ENCODE measurements at places on chromosomes 7 and 10.

DNA sequence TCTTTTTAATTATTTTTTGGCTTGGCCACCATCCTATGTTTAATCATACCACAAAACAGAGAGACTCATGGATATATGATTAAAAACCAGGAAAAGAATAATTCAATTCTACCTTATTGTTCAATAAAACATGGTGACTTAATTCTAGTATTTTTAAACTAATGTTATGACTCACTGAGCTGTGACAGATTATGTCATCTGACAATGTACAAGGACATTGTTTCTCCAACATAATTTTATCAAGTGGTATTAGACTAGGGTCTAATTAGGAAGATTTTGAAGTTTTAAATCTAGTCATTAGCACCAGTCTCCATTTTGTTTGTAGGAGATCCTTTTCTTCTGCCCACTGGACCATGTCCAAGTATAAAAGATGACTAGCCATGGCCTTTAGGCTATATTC, 199.3 kb upstream of the MDFIC start:
- no peak for DNase-seq

DNA sequence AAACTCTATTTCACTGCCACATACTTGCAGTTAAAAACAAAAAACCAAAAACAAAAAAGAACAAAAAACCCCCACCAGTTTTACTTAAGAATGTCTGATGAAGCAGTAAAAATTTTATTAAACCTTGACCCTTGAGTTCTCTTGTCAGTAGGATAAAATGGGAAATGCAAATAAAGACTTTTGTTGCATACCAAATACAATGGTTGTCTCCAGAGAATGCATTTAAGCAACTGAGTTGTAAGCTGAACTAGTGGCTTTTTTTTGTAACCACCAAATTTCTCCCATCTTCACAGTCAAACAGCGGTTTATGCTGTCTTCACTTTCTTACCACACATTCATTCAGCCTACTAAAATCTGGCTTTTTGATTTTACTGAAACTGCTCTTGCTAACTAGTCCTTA, 3.1 kb downstream of the SYPL1 start:
- DNase-seq = no peak

DNA sequence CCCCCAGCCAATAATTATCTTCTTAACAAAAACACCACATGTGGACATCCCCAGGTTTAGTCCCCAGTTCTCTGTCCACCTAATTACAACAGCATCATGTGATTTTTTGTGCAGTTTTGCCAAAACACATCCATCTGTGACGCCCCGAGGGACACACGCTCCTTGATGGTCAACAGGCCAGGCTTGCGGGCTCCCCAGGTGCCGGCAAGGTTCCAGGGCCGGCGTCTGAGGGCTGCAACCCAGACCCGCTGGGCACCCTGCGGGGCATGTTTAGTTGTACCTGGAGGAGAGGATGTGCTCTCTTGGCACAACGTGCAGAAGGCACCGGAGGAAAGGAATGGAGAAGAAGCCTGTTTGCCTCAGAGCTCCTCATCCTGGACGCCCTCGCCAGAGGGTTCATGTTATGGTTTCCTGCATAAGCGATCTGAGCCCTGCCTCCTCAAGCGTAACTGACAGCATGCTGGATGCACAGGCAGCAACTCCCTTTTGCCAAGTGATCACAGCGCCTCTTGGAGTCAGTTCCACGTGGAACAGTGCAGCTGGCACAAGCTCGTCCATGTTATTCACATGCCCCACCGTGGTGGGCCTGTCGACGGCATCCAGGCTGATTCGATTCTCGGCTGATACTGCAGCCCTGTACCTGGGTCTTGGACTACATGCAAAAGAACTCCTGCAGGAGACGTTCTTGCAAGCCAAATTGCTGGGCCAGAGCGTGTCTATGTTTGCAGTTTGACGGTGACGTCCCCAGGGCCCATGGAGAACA, 41.6 kb downstream of the JAKMIP3 start:
- no peak for DNase-seq

GRCh38 chr7:84664626-84665025, 470.0 kb upstream of the SEMA3A start:
- no peak for DNase-seq

- no peak for DNase-seq
Measured at GRCh38 chr10:25600651-25601050, 333.4 kb upstream of the MYO3A start.

GRCh38 chr10:29554660-29555059, 80.1 kb downstream of the SVIL start:
- no peak for DNase-seq

GRCh38 chr7:90412458-90413184, 9.4 kb downstream of the CLDN12 start:
- no peak for DNase-seq

DNA sequence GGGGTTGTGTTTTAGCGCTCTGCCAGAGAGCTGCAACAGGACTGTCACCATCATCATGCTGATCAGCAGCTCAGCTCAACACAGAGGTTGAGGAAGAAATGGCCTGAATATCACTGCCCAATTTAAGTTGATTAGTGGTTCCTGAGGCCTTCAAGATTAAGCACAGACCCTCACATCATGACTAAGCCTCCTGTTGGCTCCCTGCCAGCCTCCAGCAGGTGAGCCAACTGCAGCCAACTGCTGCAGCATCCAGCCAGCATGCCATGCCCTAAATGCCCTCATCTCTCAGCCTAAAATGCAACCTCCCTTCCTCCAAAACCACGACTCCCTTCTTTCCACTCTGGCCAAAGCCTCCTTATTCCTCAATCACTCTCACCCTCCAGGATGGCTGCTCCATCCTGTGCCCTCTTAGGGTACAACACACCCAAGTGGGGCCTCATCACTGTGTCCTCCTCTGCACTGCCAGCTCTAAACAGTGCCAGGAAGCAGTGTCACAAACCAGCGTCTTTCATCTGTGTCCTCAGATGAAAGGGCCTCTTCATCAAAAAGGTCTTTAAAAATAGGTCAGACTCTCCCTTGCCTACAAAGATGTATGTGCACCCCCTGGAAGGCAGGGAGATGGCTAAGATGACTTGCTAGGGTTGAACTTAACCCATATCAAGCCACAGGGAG, 259.3 kb downstream of the ZEB1 start:
- no peak for DNase-seq

DNA sequence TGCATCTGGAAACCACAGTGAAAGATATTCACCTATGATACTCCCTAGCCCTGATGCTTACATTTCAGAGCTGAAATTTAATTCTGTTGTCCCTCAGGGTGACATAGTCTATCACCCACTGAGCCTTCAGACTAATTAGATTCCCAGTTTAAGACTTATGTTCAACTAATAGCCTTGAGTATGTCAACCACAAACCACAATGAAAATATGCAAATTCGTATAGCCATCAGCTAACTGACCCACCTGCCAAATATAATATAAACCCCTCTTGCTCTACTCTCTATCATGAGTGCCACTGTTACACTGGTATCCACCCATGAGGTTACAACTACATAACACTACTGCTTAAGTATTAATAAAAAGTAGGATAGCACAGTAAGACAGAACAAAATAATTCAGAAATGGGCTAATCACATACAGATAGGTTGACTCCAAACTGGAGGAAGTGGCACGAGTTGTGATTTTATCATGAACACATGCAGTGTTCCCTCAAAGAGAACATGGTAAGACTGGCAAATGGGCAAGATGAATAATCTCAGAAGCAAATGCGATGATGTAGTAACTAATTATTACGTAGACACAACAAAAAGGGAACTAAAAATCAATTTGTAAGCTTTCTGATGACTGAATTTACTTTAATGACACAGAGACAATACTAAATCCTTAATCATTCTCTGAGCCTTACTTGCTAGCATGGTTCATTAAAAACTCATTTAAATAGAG, 290.6 kb downstream of the PARD3 start:
- DNase-seq = no peak

DNA sequence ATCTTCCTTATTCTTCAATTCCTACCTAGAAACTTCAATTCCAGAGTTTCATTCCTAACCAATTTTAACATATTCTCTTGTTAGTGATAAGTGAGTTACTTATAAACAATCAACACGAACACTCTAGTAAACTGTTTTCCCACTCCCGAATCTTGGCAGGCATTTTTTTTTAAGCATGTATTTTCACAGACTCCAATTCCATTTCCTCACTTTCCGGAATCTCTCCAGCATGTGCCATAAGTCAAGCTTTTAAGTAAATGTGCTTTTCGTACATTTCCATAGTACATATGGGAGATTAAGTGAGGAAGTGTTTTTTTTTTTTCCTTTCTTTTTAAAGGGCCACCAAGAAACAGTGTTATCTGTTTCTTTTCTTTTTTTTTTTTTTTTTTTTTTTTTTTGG, 89.1 kb downstream of the FGFR2 start:
- DNase-seq = no peak

DNA sequence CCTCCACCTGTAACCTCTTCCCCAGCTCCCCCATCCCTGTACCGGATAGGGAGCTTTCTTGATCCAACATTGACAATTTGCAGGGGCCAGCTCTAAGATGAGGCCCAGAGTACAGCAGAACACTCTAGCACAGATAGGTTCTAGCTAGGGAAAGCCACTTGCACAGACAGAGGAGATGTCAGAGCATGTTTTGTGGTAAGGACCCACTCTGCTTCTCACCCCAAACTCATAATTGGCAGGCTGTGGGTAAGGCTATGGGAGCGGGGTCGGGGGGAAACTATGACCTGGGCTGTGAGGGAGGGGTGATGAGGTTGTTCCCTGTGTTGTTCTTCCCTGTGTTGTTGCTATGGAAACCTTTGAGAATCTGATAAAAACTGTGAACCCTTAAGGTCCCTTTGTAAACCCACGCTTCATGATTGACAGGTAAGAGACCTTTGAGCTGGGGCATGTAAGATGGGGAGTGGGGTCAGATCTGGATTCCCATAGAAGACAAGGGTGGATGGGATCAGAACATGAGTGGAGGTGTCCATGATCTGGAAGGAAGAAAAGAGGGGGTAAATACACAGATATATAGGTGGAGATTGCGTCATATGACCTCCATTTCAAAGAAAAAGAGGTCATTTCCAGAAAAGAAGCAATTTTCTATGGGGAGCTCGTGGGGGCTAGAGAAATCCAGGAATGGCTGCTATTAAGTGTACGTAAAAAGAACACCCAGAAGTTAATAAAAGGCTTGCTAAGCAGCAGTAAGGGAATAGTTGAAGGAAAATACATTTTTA, 4.0 kb downstream of the CALD1 start:
- DNase-seq = no peak

DNA sequence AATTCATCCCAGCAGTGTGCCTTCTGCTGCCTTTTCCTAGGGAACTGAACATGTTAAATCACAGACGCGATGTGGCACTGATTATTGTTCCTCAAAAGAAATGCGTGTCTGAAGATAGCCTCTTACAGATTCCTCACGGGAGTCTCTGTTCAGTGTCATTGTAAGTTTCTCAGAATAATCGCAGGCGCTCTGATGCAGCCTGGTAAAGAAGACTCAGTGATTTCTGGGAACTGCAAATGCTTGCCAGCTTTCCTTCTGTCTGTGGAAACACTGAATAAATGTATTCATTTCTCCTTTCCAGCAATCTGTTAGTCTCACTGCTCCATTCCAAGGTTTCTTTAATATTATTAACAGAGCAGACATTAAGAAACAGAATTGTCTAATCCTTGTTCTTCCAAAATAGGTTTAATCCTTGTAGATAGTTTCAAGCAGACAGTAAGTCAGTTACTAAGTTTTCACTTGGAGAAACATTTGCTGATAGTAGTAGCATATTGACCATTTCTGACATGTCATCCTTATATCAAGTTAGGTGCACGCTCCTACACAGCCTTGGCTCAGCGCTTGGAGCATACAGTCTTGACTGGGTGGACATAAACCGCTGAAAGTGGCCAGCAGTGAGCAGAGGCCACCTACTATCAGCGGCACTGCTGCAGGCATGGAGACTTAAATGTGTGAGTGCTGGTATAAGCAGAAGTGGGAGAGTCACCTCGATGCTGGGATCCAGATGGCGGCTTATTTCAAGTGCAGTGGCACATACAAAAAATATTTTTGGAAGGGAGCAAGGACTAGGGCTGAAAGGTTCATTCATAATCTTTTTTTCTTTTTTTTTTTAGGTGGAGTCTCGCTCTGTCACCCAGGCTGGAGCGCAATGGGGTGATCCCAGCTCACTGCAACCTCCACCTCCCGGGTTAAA, 27.7 kb downstream of the MMRN2 start:
- DNase-seq = no peak

DNA sequence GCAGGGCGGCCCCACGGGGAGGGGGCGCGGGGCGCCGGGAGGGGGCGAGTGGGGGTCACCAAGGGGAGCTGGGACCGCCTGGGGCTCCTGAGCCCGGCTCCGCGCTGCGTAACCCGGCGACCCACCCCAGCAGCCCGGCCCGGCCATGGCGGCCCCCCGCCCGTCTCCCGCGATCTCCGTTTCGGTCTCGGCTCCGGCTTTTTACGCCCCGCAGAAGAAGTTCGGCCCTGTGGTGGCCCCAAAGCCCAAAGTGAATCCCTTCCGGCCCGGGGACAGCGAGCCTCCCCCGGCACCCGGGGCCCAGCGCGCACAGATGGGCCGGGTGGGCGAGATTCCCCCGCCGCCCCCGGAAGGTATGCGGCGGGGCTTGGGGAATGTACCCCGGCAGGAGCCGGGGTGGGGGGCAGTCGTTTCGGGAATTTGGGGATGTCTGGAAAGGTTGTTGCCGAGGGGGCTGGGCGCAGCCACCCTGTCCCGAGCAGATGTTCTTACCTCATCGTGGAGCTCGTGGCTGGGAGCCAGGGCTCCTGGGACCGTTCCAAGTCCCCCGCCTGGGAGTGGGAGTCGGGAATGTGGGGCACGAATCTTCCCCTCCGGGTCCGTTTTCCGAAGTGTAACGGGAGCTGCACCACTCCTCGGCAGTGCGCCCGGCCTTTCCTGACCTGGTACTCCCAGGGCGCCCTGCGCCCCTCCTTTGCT, 431 bp downstream of the ZYX start:
- no peak for DNase-seq

GRCh38 chr7:69553190-69553589, 45.1 kb upstream of the AUTS2 start:
- DNase-seq = no peak

DNA sequence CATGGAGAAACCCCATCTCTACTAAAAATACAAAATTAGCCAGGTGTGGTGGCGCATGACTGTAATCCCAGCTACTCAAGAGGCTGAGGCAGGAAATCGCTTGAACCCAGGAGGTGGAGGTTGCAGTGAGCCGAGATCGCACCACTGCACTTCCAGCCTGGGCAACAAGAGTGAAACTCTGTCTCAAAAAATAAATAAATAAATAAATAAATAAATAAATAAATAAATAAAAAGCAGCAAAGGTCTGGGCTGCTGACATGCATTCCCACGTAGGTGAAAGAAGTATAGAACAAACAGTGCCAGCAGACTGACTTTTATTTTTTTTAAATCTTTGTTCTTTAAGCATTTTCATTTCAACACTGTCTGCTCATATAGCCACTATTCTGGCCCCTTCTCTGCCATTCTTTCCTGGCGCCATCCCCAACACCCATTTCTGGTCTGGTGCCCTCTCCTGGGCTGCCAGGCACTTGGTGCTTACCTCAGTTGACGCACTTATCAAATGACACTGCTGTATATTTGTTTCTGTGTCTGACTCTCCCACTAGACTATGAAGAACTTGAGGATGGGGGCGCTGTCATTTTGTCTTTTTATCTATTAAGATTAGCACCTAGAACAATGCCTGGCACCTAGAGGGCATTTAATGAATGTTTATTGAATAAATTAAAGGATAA, 15.6 kb downstream of the FAM107B start:
- no peak for DNase-seq

Measured in NCI-H774 (cell line).